ENCODE measurements at places on chromosomes 5 and 9.

- DNase-seq: no peak
Observed at GRCh38 chr9:21927752-21928151, 66.4 kb downstream of the CDKN2A start.

DNA sequence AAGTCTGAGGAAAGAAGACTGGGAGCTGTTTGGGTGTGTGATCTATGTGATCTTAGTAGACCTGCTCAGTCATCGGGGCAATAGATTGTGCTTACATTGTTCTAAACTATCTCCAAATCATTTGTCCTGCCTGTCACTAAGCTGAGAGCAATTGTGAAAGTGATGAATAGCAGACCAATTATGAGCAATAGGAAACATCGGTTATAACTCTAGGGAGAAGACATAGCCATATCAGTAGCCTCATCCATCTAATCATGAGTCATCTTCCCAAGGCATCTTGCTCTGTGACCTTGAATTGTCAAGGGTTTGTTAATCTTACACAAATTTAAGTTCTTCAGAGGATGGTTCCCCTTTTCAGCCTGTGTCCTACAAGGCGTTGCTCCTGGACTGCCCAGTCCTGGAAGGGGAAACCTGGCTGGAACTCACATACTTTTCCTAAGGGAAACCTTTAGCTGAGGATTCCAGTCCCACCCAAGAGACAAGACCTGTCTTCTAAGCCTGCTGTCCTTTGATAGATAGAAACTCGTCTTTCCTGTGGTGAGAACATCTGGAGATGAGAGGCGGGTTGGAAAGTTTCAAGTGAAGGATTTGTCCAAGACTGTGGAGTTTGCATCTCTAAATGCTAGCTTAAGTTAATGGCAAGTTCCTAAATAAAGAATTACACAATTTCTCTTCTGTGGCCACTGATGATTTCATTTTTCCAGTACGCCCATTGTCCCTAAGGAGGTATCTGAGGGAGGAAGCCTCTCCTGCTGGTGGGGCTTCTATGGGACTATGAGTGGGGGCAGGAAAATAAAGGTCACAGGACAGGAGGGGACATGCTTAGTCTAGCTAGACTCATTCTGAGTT is 53.9 kb upstream of the TRIM32 start:
- DNase-seq: no peak

- DNase-seq: no peak
Observed at GRCh38 chr9:93252781-93253530, 69.0 kb downstream of the WNK2 start.

GRCh38 chr9:71249729-71250317 is 128.4 kb upstream of the TRPM3 start:
- no peak for DNase-seq

DNA sequence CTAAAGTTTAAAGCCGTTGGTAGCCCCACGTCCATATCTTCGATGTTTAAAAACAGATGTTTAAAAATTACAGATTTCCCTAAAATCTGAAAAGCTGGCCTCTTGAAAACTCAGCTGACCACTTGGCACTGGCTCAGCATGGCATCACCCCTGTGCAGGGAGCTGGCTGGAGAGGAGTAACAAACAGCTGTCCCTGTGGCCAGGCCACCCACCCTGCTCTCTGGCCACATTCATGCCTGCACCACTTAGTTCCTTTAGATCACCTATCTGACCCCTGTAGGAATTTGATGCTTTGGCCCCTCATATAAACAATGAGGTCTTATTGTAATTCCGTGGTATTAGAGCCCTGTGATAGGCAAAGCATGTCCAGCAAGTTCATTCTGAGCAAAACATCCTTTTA is 107.5 kb downstream of the FRMD3 start:
- no peak for DNase-seq

GRCh38 chr5:73912821-73913271 is 286.9 kb downstream of the ARHGEF28 start:
- no peak for DNase-seq

GRCh38 chr5:160469156-160470144 is 47.8 kb downstream of the PTTG1 start:
- DNase-seq: no peak

- no peak for DNase-seq
Observed at GRCh38 chr9:81080900-81081299, 608.4 kb downstream of the TLE1 start.

- DNase-seq: no peak
Observed at GRCh38 chr5:133967124-133967523, 1.3 kb downstream of the C5orf15 start.

DNA sequence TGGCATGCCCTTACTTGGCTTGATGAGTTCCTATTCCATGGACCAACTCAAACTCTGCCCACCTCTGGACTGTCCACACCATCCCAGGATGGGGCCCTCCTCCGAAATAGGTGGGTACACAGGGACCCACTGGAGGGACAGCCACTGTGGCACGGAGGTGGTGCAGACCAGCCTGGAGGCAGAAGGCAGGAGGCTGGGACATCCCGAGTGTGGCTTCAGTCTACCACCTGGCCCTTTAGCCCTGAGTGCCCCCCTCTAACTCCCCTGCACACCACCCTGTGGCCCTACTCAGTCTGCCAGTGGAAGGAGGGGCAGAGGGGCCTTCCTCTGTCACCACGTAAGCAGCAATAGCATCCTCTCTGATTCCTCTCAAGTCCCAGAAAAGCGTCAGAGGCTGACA is 3.7 kb downstream of the IL3 start:
- DNase-seq: no peak

- DNase-seq: no peak
Observed at GRCh38 chr5:102314328-102314727, 18.2 kb upstream of the SLCO4C1 start.

- no peak for DNase-seq
Observed at GRCh38 chr5:128052780-128053179, 30.8 kb upstream of the SLC12A2 start.

DNA sequence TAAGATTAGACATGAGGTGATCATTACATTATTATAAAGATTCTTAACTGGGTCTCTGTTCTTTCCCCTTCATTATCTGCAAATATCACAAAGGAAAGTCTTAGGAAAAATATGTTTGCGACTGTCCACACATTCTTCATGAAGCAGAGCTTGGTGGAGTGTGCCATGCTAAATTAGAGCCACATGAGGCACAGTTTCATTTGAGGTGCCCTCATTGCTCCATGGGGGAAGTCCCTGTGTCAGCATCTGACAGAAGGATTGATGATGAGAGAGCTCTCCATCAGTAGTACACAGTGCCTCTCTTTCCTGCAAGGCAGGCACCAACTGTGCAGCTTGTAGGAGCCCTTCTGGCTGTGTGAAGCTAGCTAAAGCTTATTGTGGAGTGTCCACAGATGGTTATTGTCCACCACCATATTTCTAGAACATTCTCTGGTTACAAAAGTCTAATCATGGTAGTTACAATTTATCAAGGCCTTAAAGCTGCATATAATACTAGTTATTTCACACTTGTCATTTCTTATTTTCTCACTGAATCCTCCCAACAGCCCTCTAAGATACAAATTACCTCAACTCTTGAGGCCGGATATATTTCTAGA is 63.9 kb downstream of the C9orf152 start:
- no peak for DNase-seq

GRCh38 chr9:121946465-121946864 is 146.6 kb downstream of the TTLL11 start:
- no peak for DNase-seq

DNA sequence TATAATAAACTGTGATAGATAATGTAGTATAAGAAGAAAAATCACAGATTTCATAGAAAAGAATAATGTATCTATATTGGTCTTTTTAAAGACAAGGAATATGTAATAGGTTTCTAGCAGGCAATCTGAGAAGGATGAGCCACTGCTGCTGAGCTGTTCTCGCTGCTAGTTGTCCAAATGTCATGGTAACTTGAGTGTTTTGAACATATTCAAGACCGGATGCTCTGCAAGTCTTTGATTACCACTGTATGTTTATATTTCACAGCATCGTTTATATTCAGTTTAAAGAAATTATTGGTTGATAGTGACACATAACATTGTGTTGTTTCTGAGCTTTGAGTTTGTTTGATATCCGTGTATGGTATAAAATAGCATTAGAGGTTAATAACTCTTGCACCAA is 9.6 kb downstream of the C5orf47 start:
- no peak for DNase-seq

- no peak for DNase-seq
Observed at GRCh38 chr9:18390393-18390792, 83.6 kb upstream of the ADAMTSL1 start.

DNA sequence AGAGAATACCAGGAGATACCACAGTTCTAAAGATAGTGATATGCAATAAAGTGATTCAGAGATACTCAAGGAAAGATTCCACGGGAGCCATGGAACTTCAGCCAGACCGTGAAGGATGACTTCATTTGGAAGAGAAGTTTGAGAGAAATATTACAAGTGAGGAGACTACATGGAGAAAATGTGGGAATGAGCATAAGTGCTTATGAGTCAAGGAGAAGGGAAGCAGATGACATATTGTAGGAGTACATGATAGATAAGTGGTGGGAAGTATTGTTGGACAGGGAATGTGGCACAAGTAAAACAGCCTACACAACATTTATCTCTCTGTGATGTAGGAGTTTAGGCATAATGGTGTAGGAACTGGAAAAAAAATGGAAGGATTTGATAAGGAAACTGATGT is 122.1 kb upstream of the FBXL17 start:
- DNase-seq: no peak

GRCh38 chr5:93789173-93790067 is 48.0 kb upstream of the POU5F2 start:
- DNase-seq: no peak

DNA sequence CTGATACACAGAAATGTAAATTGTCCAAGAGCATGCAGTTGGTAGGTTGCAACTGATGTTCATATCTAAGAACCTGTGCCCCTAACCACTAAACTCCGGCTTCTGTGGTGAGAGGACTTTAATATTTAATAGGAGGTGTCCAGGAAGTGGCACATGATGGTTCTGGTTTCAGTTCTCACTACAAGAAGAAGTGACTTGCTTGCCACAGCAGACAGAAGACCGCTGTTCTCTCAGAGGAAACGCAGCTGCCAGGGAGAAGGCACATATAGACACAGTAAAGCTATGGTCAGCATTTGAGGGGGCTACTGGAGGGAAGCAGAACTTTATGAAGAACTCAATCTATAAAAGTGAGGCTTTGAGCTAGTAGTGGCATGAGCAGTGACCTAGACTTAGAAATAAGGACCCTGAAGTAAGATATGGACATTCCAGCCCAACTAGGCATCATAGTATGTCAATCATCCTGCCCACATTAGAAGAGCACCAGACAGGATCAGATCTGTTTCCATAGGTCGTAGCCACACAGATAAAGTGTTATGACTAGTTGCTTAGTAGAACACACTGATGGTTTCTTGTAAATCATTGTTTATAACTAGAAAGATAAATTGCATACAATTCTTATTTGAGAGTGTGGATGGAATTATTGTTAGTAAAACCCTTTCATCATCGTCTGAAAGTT is 36.4 kb upstream of the DAB2 start:
- no peak for DNase-seq

DNA sequence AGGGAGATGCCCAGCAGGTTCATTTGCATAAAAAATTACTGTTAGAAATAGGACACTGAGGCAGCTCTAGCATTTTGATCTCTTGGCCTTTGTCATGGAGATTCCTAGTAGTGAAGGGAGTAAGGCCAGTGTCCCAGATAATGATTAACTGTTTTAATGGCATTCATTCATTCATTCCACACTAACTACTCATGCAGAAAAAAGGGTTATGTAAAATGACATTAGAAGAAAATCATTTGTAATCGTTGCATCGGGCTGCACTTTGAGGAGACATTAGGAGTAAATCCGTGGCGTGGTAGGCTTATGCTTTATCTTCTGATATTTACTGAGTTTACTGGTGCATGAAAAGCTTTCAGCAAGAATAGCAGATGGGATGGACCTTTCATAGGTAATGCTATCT is 82.6 kb upstream of the GRHPR start:
- DNase-seq: no peak

- DNase-seq: no peak
Observed at GRCh38 chr5:169964246-169964645, 16.0 kb downstream of the INSYN2B start.

DNA sequence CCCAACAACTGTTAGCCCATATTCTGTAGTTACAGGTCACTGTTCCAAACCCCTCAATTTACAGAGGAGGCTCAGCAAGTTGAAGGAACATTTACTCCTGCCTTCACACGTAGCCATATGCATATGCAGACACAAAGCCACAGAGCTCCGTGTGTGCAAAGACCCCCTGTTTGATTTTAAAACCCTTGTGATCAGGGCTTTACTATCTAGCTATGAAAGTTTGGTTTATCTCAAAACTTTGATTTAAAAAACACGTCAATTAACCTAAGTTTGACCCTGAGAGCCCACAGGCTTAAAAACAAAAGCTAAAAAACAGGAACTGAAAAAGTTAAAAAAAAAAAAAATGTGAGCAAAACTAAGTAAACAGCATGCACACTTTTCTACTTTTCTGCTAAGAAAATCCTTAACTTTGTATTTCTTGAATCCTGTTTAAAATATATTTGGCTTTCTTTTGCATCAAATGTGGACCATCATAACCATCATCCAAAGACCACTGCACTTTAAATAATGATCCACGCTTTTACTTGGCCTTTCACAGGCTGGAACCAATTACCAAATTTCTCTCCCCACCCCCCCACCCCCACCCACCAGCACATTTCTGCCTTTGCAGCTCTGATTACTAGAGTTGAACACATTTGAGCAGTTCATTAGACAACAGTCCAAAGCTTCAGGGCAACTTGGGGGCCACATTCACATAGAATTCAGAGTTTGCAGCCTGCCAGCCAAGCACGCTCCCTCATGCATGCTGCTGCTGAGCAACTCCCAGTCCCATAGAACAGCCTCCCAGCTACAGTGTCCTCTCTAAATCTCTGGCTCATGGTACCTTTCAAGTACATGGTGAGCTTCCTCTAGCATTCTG is 128.8 kb upstream of the MAP3K1 start:
- DNase-seq: no peak

GRCh38 chr9:136802321-136802720 is 5.4 kb upstream of the RABL6 start:
- no peak for DNase-seq

GRCh38 chr5:151068433-151069197 is 12.2 kb downstream of the TNIP1 start:
- DNase-seq: no peak

DNA sequence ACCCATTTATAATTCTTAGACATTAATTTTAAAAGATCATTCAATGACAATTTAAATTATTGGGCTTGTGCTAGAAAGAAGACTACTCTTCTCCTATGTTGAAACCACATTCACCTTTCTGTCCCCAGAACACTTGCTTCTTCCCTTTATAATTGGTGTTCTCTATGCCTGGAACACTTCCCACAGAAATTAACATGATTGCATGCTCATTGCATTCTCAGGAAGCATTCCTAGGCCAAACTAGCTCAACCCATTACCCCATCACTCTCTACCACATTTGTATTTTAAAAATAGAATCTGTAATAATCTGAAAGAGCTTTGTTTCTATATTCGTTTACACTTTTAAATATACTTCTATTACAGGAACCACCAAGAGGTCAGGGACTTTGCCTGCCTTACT is 184.7 kb downstream of the MEF2C start:
- DNase-seq: no peak

GRCh38 chr5:166523206-166523605 is 1768.2 kb upstream of the WWC1 start:
- no peak for DNase-seq
